ENCODE measurements at places on chromosomes 12 and 14. TPM values are rescaled to one million over a fixed set of nuclear protein-coding genes. Genes with fewer than 3 reads are reported as not detected.

Gene TMEM119
- total RNA-seq: 0.09 TPM

Gene TAS2R7
- total RNA-seq: not detected

Gene HOXC12
- total RNA-seq: not detected

Gene PLD4
- 0.06 TPM for total RNA-seq

Data from A549 treated with CORT108297 at 1 μM for 4 hours (cell line).